ENCODE measurements at places on chromosomes 1 and 21.

GRCh38 chr1:19893687-19894086 lies 11.5 kb downstream of the OTUD3 start:
- no peak for DNase-seq

- no peak for DNase-seq
These were observed 34.9 kb downstream of the ATP2B4 start for GRCh38 chr1:203661572-203661971.

DNA sequence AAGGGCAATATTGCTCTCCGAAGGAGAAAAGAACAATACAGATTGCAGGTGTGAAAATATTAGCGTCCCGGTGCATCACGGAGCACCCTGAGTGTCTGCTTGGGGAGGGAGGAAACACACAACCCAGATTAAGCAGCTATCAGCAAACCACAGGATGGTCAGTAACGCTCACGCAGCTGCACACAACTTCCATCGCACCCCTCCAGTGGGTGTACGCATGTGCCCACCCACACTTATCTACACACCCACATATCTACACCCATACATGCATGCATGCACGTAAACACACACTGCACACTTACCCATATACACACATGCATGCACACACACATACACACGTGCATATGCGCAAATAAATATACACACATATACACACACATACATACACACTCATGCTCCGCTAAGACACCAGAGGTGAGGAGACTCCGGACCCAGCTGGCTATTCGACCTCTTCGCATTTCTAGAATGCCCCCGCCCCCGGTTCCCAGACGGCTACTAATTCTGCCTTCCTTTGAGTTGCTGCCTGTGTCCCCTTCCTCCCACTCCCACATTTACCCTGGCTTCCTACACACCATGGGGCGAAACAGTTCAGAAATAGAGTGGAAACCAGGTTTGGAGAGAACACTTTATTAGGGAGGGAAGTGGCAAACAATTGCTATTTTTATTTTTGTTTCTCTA lies 26.2 kb downstream of the ITPKB start:
- no peak for DNase-seq

DNA sequence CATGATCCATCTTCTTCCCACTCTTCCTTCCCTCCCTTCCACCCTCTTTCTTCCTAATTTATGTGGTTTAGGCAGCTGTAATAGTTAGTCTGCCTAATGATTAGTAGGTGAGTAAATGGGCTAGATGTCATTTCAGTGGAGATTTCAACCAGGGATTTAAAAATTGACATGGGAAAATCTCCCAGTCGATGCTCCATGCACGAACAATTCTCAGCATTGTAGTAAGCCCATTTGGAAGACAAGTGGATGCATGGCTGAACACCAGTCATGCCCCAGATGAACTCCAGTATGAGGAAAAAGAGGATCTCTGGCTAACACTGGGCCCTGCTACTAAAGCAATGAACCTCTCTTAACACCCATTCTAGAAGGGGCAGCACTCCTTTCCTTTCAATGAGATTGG lies 25.3 kb downstream of the CHI3L2 start:
- no peak for DNase-seq

- DNase-seq, result no peak
These were observed 82.3 kb downstream of the ITPKB start for GRCh38 chr1:226656601-226657277.

- no peak for DNase-seq
These were observed 28.8 kb downstream of the KRTAP21-3 start for GRCh38 chr21:30689822-30690221.

DNA sequence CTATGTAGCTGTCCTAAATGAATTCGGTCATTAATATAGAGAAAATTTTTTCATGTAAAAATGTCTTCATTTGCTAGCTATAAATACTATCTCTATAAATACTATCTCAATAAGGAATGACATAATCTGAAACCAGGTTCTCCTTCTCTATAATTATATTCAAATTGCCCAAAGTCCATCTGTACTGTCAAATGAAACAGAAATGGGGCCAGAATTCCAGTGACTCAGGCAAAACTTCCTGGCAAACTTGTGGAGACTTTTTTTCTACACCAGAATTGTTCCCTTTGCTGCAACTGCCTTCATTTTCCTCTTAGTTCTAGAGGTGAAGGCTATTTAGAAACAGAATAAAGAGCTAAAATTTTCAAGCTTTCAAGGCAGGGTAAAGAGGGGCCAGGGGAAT lies 152.5 kb downstream of the KCNH1 start:
- DNase-seq, result no peak
